ENCODE measurements at places on chromosomes 1 and 21. TPM values are rescaled to one million over a fixed set of nuclear protein-coding genes. Genes with fewer than 3 reads are reported as not detected.

The AMY2B gene
- total RNA-seq: 31.7 TPM

DNA sequence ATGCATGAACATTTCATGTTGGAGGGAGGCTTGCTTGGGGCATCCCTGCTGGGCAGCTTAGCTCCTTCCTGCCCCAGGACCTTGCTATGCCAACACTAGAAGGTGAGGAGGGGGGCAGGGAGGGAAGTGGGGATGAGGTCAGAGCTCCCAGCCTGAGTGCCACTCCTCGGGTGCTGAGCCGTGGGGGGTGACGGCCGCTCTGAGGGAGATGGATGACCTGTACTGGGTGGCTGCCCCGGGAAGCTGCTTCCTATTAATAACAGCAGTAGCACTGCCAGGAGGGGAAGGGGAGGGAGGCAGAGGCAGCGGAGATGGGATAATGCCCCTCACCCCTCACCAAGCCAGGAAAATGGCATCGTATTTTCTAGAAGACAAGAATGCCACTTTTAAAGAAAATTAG lies 60.6 kb downstream of the UBIAD1 start:
- no peak for DNase-seq

The MROH9 gene
- not detected for total RNA-seq

DNA sequence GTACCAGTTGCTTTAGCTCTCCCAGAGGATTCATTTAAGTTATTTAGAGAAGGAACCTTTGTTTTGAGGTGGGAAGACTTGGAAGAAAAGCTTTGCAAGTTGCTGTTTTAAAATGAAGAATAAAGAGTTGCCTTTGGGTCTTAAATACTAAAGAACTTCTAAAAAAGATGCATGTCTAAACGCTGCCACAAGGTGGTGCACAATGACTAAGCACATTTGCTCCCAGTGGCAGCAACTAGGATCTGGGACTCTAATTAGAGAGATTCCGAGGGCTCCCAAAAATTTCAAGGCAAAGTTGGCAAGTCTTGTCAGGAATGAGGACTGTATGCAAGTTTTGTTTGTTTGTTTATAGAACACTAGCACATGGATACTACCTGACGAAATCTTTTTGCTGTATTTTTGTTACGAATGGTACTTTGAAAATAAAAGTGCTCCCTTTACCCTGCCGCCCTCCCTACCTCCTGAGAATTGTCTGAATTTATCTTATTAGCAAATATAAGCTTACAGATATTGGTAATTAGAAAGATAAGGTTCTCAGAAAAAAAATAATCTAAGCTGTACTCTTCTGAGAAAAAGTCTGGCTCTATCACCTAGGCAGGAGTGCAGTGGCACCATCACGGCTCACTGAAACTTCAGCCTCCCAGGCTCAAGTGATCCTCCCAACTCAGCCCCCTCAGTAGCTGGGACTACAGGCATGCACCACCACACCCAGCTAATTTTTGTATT lies 121.8 kb downstream of the HFM1 start:
- DNase-seq: no peak

The GPA33 gene
- 2.9 TPM for total RNA-seq

The VPS72 gene
- total RNA-seq: 44.8 TPM

The TNFAIP8L2 gene
- total RNA-seq: 5.7 TPM

The ABCG1 gene
- 13.8 TPM for total RNA-seq

The GPR3 gene
- total RNA-seq: 0.39 TPM

DNA sequence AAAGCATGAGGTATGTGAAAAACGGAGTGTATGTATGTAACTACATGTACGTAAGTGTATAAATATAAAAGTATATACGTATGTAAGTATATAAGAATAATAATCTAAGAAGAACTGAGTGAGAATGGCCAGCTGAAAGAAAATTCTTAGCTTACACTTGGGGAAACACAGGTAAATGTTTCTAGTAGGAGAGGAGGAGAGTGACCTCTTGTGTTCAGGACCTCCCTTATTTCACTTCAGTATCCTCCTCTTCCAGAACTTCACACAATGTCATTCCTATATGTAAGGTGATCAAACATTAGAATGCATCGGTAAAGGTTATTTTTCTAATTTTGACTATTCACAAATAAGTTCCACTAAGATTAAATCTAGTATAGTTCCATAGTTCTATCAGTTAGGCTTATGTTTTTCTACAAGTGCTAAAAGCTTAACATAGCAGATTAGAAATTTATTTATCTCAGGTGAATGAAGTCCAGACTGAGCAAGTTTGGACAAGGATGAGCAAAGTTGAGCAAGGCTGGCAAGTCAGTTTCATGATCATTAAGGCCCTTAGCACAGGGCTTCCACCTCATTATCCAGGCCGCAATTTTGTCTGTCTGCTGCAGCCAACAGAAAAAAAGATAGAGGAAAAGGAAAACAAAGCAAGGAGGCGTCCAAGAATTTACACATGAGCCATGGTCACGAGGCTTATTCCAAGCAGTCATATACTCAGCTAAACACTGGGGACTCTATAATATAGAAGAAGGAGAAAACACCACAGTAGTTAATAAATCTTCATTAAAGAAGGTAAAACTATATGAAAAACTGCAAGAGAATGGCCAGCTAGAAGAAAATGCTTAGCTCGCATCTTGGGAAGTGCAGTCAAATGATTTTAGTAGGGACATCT lies 7.1 kb upstream of the MROH9 start:
- DNase-seq: no peak

- no peak for DNase-seq
Measured at GRCh38 chr21:35976481-35976880, 83.8 kb downstream of the SETD4 start.

The ETV3L gene
- total RNA-seq: not detected

GRCh38 chr1:15123270-15123669 lies 30.3 kb upstream of the TMEM51 start:
- no peak for DNase-seq

- DNase-seq: peak; percentile 54
Measured at GRCh38 chr1:151311589-151312331, 15.5 kb downstream of the PI4KB start.

GRCh38 chr1:234769284-234769985 lies 159.5 kb upstream of the IRF2BP2 start:
- DNase-seq: no peak

- DNase-seq: no peak
Measured at GRCh38 chr1:210332233-210332632, 3.5 kb downstream of the HHAT start.

The FCRL4 gene
- total RNA-seq: not detected

DNA sequence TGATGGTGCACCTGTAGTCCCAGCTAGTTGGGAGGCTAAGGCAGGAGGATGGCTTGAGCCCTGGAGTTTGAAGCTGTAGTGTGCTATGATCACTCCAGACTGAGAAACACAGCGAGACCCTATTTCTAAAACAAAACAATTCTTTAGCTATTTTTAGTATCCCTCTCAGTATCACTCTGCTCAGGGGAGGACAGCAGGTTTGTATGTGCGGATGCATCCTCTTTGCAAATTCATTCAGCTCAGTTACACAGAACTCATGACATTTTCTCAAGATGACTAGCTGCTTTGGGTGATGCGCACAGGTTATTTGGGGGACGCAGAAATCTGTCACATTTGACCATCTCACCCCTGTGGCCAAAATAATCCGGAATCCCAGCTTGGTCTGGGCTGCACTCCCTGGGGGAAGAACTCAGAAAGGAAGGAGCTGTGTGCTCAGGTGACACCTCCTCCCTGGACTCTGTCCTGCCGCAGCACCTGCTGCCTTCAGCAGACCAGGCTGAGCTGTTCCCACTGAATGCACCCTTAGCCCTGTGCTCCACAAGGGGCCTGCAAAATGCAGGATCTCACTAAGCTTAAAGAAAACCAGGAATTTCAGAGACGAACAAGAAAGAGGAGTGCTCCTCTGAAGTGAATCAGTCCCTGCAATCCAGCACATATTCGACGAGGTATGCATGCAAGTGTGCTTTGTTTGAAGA lies 89.5 kb upstream of the PGBD5 start:
- DNase-seq: no peak

The SLC1A7 gene
- 16.0 TPM for total RNA-seq

The RNU1-4 gene
- 2,937 TPM for total RNA-seq

DNA sequence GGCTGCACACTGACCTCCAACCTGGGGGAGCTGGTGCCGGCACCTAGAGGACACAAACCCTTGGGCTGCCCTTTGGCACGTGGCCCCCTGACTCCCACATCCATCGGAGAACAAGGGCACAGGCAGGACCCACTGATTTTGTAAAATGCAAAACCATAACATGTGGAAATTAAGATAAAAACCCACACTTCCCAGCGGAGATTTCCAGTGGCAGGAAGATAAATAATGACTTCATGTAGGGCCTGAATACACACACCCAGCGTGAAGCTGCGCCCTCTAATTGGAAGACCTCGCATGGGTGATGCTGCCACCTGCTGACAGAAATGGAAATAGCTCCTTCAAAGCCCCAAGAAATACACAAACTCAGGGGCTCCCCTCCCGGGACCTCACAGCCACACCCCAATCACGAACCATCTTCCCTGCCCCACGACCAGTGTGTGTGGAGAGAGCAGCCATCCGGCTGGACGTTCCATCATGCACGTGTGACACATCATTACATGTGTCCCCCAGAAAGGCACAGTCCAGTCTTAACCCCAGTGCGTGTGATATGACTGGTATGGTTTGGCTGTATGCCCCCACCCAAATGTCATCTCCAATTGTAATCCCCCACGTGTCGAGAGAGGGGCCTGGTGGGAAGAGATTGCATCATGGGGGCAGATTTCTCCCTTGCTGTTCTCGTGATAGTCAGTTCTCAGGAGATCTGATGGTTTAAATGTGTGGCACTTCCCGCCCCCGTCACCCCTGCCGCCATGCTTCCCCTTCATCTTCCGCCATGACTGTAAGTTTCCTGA lies 5.7 kb upstream of the TPRG1L start:
- DNase-seq: peak; percentile 91

DNA sequence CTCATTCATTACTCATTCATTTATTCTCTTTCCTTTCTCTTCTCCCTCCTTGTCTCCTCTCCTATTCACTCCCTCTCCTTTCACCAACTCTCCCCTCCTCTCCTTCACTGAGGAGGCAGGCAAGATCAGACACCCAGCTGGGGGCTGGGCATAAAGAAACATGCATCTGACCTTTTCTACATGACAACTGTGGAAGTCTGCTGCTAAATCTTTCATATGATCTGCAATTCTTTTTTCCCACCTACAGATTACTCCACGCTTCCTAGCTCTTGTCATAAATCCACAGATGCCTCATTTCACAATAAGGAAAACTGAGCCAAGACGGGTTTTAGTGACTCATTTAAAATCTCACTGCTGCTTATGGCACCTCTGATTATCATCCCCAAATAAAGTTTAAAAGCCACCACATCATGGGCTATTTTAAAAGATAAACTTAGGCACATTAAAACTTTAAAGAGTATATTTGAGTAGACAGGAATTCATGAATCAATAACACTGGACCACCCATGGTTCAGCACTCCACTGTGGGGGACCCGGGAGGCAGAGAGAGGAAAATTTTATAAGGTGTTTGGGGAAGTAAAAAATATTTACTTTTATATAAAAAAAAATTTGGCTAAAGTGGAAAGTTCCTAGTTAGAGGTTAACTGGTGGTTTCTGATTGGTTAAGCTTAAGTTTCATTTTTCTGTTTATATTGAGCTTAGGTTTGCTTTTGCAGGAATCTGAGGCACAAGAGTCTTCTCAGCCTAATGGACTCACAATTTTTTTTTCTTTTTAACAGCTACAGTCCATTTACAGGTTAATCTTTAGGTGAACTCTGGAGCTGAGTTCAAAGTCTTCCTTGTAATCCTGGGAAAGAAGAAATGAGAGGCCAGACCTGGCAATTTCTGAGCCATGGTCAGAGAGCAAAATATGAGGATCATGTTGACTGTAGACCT lies 55.8 kb upstream of the DNAH14 start:
- DNase-seq: no peak

The ADORA3 gene
- total RNA-seq: not detected

The SDC3 gene
- total RNA-seq: 0.63 TPM

- no peak for DNase-seq
Measured at GRCh38 chr21:39220150-39220549, 36.9 kb upstream of the PSMG1 start.

The CTSE gene
- not detected for total RNA-seq

GRCh38 chr21:45574691-45575090 lies 32.5 kb upstream of the SLC19A1 start:
- no peak for DNase-seq

The TCHH gene
- not detected for total RNA-seq

The RGS4 gene
- total RNA-seq: not detected

DNA sequence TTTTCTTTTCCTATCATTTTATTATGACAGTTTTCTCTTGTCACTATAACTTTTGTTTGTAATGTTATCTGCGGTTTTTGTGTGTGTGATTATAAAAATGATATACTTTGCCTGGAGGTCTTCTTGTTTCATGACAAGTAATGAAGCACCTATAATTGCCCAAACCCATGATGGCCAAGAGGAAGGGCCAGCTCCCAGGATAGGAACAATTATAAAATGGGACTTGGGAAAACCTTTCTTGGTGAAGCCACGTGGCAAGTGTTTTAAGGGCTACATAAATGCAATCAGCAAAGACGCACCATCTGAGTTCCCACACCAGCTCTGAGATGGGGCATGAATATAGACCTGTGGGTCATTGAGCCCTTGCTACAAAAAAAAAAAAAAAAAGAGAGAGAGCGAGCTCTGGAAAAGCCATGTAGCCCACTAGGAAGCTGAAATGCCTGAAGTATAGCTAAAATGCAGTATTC lies 462.6 kb upstream of the RUNX1 start:
- no peak for DNase-seq

DNA sequence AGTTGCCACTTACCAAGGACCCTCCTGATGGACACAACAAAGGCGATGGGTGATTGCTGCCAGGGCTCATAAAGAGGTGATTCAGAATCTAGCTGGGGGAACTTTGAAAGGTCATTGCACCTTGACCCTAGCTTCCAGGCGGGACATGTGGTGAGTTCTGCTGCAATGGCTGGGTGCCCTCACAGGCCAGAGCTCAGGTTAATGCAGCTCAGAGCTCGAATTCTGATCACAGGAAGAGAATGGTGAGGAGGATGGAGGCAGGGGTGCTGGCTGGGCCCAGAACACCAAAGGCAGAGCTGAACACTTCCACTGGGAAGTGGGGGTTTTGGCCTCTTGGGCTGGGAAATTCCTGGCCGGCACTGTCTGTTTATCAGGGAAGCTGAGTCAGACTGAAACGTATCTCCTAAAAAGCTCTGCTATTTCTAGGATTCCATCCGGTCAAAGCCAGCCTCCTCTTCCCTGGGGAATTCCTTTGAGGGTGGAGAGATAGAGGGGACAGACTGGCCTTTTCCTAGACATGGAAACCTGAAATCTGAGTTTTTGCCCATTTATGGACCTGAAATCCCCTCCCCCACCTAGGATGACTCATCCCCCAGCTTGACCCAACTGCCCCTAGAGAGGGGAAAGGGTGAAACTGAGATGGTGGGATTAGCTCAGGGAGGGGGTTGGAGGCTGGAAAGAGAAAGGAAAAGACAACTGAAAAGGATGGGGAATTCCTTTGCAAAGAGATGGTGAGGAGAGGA lies 27.2 kb downstream of the NUAK2 start:
- DNase-seq: no peak

Measured in natural killer cell (primary cell).